Hippocampal formation (tissue), 2 donors: ENCODE measurements at places on chromosomes 3 and 15.

DNA sequence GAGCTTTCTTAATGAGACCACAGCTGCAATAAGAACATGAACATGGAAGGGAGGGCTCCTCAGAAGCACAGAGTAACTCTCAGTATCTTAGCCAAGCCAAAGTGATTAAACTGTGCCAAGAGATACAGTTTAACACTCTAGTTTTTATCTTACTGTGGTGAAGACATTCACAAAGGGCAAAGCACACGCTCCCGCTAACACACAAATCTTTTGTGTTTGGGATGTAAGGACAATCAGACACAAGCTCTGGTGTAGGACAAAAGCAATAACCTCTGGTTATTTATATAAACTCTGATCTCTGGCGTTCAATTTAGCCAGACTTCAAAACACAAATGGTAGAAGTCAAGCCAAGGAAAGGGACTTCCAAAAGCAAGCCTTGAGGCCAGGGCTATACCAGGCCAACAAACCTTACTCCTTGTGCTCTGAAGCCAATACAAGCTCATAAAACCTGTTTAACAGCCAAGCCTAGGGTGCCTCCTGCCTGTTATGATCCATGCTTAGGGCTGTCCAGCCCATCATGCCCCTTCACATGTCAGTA lies 27.8 kb downstream of the DPH3 start:
- DNase-seq: no peak

GRCh38 chr3:150763841-150764483 lies 993 bp upstream of the SIAH2 start:
- peak; percentile 54 for DNase-seq

- no peak for DNase-seq
Measured at GRCh38 chr3:184827572-184827971, 15.6 kb downstream of the VPS8 start.

DNA sequence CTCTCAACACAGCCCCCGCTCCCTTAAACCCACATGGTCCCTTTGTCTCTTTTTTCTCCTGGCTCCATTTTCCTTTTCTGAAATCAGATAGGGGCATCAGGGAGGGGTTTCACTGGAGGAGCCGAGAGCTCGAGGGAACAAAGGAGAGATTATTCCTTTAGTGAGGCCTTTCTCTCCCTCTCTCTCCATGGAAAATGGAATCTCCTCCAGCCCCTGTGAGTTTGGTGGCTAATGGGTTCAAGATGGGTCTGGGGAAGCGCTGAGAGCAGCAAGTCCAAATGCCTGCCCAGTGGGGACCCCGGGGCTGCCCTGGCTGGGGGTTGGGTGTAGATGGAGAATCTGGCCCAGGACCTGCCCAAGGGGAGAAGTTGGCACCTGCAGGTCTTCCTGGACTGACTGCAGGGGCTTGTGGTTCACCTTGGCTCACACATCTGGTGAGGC lies 56.8 kb downstream of the ITGA11 start:
- DNase-seq: no peak
